ENCODE measurements at places on chromosomes 1 and 21.
A peak's percentile ranks its signal among the peaks of the same experiment; 100 is the strongest.

GRCh38 chr1:93710499-93711453 is 29.1 kb upstream of the BCAR3 start:
- DNase-seq, result no peak

- DNase-seq, result no peak
These were observed 70.3 kb downstream of the GALNT2 start for GRCh38 chr1:230137337-230137815.

GRCh38 chr1:181100015-181100905 is 11.8 kb downstream of the IER5 start:
- DNase-seq, result no peak

GRCh38 chr1:6889875-6890480 is 104.7 kb downstream of the CAMTA1 start:
- no peak for DNase-seq

DNA sequence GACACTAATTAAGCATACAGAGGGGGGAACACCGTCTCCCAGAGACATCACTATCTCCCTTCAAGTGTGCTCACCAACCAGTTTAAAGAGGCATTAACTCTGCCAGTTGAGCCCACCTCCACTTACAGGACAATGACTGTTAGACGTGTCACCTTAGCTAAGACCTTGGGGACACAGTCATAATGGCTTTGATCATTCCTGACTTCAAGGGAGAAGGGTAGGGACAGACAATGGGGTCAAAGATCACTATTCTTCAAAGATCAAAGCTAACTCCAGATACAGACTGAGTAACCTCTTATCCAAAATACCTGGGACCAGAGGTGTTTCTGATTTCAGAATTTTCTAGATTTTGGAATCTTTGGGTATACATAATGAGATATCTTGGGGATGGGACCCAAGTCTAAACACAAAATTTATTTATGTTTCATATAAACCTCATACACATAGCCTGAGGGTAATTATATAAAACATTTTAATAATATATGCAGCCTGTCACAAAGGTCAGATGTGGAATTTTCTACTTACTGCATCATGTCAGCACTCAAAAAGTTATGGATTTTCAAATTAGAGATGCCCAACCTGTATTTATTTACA is 246.1 kb downstream of the SLC45A1 start:
- no peak for DNase-seq

- DNase-seq, result no peak
These were observed 58.3 kb downstream of the CD46 start for GRCh38 chr1:207810173-207810572.

- no peak for DNase-seq
These were observed 18.2 kb downstream of the TRPM2 start for GRCh38 chr21:44371596-44371995.

- DNase-seq, result no peak
These were observed 25.2 kb upstream of the SPAG17 start for GRCh38 chr1:118210051-118210722.

GRCh38 chr1:42835422-42835821 is 11.0 kb upstream of the ZNF691 start:
- no peak for DNase-seq

DNA sequence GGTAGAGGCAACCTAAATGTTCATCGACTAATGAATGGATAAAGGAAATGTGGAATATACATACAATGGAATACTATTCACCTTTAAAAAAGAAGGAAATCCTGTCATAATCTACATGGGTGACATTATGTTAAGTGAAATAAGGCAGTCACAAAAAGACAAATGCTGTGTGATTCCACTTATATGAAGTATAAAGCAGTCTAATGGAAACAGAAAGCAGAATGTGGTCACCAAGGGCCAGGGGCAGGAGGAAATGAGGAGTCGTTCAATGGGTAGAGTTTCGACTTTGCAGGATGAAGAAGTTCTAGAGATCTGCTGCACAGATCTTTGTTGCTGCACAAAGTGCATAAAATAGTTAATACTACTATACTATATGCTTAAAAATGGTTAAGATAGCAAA is 7.8 kb downstream of the DIPK1A start:
- no peak for DNase-seq

DNA sequence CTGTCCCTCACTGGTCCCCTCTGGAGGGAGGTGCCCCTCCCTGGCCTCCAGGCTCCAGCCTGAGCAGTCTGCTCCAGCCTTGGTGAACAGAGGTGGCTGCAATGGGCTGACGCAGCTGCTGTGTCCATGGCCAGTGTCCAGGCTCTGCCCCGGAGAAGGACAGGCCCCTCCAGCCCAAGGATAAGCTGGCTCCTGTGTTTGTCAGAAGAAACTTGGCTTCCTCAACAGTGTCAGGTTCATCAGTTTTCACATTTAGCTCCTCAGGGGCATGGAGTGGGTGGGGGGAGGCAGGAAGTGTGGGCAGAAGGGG is 402.8 kb downstream of the MATN1 start:
- DNase-seq, result no peak

GRCh38 chr1:17420391-17420918 is 19.0 kb downstream of the RCC2 start:
- no peak for DNase-seq

DNA sequence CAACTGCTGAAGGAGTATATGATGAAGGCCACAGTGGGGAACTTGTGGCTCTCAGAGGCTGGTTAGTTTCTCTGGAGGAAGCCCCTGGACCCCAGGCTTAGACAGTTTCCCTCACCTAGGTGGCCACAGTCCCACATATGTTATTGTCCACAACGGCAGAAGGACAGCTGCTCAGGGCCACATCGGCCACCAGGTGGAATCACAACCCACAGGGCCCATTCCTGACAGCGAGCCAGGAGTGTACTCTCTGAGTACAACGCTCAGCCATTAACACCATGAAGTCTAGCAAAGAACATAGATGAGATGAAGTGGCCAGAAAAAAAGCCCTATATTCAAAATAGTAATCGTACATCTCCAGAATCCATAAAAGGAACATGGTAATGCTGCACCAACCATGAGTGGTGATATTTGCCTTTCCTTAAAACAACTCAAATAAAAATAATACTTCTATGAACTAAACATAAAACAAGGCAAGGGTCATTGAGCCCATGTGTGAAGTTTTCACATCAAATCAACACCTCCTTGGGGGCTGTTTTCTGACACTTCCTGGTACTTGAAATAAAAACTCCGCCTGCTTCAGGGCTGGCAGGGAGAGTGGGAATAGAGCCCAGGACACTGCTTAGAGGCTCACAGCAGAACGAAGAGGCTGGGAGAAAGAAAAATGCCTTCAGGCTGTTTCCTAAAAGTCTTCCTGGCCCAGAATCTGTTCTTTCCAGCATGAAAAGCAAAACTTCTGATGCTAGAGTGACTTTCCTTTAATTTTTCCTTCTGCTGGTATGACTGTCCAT is 383.3 kb downstream of the HHAT start:
- no peak for DNase-seq

DNA sequence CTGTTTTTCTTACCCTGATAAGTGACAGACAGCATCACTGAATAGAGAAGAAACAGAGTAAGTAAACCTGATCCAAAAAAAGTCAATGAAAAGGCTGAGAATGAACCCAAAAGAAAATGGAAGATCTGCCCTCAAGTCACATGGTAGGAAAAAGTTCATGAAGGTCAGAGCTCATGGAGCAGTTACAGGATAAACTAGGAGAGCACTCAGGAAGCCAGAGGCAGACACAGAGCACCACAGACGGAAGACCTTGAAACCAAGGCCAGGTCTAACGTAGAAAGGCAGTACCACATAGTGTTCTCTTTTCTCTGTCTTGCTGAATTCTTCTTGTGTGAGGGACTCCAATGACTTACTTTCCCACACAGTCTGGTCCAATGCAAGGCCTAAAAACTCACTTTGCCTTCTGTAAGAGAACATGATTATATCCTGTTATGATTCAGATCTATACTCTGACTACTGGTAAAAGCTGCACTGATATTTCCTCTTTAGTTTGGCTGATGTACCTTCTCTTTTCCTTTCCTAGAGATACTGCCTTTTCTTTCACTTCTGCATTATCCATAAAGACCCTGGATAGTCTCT is 40.8 kb downstream of the RTCA start:
- DNase-seq, result no peak

- DNase-seq, result no peak
These were observed 342.1 kb downstream of the MATN1 start for GRCh38 chr1:30381266-30381665.

GRCh38 chr1:183467687-183468086 is 4.6 kb upstream of the SMG7 start:
- no peak for DNase-seq

DNA sequence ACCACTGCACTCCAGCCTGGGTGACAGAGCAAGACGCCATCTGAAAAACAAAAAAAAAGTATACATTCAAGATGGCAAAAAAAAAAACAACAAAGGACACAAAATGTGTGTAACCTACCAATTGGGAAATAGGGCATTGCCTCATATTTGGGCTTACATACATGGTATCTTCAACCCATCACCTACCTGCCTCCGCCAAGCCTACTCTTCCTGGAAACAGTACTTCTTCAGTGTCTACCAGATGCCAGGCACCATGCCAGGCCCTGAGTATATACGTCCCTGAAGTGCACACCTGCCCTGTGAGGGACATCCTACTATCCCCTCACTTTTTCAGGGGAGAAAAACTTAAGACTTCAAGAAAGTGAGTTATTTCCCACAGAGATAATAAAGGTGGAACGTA is 160.2 kb downstream of the TOMM20 start:
- DNase-seq, result no peak

GRCh38 chr1:222889440-222889839 is 74.6 kb downstream of the DISP1 start:
- no peak for DNase-seq

DNA sequence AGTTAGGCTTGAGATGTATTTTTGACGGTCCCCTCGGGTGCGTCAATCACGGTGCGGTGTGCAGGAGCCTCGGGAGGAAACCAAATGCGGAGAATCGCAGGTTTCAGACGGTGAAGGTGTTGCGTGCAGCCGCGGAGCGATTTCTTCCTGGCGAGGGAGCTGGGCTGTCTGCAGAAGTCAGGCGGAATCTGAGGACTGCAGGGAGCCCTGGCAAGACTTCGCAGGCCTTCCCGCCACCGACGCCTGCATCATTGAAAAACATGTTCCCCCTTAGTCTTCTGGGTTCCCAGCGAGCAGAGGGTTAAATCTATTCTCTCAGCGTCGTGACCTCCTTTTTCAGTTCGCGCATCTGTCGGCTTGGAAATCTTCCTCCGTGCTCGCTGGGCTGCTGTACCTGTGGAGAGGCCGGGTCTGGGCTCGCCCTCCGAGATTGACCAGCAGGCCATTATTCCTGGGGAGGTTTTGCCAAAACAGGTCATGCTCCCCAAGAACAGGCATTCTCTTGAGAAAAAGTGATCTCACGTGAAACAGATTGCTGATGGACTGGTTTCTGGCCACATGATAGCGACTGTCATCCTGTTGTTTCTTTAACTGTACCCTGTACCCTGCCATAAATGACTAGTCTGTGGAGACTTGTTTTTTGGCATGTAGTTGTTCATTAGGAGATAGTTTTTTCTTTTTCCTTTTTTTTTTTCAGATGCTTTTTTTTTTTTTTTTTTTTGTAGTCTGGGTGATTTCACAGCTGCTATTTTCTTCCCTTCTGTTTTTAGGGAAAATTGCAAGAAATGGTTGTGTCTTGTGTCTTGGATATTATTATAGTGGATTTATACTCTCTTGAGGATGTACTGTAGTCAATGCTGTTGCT is 894 bp downstream of the EPB41 start:
- peak; percentile 42 for DNase-seq

- DNase-seq, result no peak
These were observed 30.8 kb downstream of the SERBP1 start for GRCh38 chr1:67399199-67399993.

GRCh38 chr1:23823767-23824166 is 1.5 kb downstream of the HMGCL start:
- DNase-seq, result no peak

DNA sequence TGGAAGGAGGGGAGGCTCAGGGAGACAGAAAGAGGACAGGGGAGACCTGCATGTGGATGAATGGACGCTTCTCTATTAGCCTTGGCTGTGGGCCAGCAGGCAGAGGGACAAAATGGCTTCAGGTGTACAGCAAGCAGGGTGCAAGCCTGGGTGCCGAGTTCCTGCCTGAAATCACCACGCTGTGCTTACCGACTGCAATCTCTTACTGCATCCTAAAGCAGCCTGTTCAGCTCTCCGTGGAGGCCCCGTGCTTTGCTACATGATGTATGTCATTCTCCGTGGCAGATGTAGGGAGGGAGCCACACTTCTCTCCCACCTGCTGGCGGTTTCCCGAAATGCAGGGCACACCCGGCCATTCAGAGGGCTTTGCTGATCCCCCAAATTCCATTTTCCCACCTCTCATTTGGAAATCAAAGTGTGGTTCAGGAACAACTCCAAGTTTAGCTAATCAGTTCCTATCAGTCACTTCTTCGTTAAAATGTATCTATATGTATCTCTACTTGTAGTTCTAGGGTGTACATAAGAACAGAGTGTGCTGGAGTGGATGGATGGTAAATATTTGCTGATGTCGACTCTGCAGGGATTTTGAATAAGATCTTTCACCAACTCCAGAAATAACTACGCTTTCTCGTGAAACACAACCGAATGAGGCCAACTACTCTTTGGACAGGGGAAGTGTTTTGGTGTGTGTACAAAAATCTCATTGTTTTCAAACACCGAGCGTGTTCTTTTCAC is 122.3 kb upstream of the BACE2 start:
- peak; percentile 65 for DNase-seq

GRCh38 chr1:94020764-94021579 is 100.0 kb downstream of the ABCA4 start:
- no peak for DNase-seq

DNA sequence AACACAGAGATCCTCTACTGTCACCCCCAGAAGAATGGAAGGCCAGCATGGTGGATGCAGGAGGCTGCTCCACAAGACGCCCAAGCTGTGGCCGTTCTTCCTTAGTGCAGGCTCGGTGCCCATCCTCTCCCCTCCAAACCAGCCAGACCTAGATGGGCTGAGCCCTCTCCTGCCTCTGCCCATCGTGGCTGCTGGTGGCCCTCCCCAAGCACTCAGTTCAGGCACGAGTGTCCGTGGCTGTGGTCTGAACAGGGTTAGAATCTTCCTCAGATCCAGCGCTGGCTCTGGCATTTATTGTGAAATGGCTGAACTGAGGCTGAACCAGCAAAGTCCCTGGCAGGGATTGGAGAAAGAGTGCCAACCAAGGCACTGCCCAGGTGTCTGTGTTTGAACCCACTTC is 59.5 kb downstream of the TRIM11 start:
- no peak for DNase-seq

GRCh38 chr1:54570161-54570560 is 22.1 kb downstream of the ACOT11 start:
- no peak for DNase-seq

GRCh38 chr1:103948526-103948925 is 198.8 kb downstream of the AMY1C start:
- DNase-seq, result no peak

DNA sequence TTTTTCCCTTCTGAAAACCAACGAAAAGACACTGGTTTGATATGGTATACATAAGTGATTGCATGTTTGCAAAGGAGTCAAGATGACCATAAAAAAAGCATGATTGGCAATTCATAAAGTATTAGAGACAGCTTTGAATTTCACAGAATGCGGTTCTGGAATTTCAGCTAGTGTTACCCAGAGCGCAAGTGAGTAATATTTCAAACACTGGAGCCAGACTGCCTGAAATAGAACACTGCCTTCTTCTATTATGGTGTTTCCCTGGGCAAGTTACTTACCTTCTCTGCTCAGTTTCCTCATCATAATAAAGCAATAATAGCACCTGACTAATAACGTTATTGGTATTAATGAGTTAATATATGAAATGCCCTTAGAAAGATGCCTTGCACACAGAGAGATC is 54.7 kb downstream of the NEGR1 start:
- DNase-seq, result no peak

GRCh38 chr1:46134660-46135331 is 2.4 kb upstream of the PIK3R3 start:
- DNase-seq, result no peak

All from NCI-H187 (cell line).